ENCODE measurements at places on chromosomes 2 and 18.

DNA sequence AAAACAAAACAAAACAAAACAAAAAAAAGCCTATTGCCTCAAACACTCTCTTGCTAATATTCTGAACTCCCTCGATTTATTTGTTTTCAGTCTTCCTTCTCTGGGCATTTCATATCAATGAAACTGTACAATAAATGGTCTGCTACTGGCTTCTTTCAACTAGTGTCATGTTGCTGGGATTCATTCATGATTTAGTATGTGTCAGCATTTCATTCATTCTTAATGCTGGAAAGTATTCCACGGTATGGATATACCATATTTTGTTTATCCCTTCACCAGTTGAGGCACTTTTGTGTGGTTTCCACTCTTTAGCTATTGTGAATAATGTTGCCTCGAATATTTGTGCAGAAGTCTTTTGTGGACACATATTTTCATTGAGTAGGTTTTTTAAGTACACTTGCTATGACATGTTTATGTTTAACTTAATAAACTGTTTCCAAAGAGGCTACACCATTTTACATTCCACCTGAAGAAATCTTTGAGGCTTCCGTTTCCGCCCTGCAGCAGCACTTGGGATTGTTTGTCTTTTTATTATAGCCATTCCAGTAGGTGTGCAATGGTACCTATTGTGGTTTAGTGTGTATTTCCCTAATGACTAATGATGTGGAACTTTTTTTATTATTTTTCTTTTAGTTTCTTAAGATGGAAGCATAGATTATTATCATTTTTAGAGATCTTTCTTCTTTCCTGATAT, 543.6 kb upstream of the SOX11 start:
- no peak for DNase-seq

GRCh38 chr2:221318376-221319130, 253.6 kb downstream of the EPHA4 start:
- DNase-seq: no peak

DNA sequence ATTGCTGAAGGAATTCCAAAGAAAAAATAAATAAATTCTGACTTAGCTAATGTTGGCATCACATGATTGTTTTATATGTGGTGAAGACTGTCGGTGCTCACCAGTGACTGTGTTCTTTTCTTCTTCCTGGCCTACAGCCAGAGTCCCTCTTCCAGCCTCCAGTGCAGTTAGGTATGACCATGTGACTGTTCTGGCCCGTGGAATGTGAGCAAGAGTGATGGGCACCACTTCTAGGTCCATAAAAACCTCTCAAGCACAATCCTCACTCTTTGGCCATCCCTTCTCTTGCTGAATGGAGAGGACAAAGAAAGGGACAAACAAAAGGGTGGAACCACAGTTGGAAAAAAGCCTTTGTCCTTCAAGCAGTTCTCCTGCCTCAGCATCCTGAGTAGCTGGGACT, 39.0 kb upstream of the BMPR2 start:
- DNase-seq: no peak

DNA sequence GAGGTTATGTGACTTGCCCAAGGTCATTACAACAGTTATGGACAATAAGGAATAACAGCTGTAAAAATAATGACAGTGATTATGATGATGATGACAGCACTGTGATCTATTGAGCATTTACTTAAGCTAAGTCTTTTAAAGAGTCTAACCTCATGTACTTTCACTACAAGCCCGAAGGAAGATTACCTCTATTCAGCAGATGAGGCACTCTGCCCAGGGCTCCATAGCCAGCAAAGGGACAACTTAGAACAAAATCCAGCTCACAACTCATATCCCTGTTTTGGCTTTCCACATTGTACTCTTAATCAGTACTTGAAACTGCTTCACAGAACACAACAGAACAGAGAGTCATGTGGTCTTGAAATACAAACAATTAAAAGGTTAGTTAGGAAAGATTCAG, 290.2 kb downstream of the ZNF385B start:
- no peak for DNase-seq

DNA sequence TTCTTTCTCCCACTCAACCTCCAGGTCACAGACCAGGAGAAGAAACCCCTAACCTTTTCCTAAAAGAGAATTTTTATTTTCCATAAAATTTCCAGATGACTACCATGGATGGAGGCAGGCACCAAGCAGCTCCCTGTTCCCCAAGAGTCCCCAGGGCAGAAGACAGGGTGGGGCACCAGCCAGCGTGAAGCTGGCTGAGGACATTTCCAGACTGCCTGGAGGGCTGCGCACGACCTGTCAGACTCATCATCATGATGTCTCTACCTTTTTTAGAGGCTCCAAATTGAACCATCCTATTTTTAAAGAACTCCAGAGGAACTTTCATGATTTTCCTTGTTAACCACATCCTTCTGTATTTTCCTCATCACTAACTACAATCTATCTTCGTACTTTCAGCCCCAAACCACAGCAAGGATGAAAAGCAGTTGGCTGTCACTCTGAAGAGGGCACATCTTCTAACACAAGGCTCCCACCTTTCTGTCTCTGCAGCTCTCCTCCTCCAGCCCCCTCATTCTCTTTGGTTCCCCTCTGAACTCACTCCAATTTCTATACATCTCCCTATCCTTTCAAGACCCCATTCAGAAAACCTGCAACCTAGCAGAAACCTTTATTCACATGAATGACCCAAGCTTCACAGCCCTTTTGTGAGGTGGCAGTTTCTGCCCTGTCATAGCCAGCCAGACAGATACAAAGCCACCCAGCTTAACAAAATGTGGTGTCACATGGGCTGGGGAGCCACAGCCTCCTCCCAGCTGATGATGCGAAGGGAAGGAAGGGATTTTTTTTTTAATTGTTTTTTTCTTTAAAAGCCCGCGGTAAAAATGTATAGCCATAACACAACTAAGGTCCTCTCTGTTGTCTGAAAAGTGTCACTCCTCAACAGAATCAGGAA, 11.1 kb downstream of the AMMECR1L start:
- no peak for DNase-seq

DNA sequence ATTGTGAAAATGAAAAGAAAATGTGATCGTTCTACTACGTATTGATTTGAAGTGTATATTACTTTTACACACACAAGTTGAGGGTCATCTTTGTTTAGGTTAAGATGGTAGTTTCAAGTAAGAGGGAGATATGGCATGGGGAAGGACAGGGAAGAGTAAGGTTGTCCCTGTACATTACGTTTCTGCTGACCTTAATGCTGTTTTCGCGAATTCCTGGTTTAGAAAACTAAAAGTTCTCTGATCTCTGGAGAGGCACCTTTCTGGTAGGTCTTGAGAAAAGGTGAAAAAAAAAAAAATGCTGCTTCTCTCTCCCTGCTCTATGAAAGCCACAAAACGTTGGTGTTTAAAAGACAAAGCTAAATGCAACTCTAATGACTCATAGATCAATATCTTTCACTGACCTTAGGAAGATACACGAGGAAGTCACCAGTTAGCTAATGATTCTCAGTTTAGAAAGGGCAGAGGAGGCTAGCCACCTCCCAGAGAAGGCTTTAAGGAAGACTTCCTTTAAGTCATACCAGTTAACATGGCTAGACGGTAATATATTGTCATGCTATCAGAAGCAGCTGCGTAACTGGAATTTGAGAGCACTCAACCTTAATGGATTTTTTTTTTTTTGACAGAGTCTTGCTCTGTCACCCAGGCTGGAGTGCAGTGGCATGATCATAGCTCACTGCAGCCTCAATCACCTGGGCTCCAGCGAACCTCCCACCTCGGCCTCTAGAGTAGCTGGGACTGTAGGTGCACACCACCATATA, 13.2 kb downstream of the TXNDC2 start:
- no peak for DNase-seq

- DNase-seq: no peak
Observed at GRCh38 chr2:84999553-84999955, 28.6 kb downstream of the KCMF1 start.

DNA sequence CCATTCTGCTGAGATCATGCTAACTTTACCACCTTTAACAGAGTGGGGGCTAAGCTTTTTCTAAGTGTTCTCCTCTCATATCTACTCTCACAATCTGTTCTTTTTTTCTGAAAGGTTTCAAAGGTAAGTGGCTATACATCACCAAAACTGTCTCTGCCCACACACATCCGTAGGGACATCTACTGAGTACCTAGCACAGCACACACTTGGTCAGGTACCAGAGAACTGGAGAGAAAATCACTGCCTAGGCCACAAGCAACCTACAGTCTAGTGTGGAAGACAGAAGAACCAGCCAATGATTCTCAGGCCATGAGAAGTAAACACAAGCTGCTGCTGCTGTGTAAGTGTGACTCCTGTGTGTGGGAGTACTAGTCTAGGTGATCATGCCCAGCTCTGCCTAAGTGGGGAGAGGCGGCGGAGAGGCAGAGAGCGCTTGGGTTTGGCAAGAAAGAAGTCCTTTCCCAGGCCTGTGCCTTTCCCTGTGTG, 176.1 kb upstream of the ZFP36L2 start:
- no peak for DNase-seq

GRCh38 chr18:50424877-50425690, 50.2 kb downstream of the SKA1 start:
- DNase-seq: no peak

DNA sequence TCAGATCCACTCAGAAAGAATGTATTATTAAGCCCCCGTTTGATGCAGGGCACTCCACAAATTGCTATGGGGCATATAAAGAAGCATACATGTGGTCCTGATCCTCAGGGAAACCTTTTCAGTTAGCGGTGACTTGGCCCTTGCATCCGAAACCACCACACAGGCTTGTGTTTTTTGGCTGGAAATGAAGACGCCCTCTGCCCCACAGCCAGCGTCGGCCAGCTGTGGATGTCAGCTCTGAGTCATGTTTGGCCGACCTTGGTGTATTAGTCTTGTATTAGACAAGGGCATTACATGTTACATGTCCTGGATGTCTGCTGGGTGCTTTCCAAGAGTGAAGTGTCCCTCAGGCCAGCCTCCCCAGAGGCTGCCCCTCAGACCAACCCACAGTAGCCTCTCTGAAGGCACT, 107.6 kb upstream of the MAP3K20 start:
- no peak for DNase-seq

GRCh38 chr2:8170552-8171327, 511.1 kb upstream of the ID2 start:
- peak; percentile 61 for DNase-seq

GRCh38 chr18:57480733-57481132, 45.6 kb downstream of the ONECUT2 start:
- no peak for DNase-seq

DNA sequence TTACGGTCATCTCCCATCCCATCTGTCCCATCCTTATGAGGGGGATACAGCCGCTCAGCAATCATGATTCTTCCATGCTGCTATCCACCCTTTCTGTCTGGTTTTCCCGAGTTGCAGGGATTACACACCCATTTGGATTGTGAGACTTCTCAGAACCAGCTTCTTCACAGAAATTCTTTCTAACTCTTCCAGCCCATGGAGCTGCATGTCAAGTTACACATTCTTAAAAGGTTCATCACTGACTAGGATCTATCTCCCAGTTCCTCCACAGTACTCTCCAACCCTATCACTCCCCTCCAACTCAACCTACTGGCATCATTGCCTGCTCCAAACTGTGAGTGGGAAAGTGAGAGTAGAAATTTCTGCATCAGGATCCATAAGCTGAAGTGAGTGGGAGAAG, 558.2 kb upstream of the TNP1 start:
- DNase-seq: no peak

DNA sequence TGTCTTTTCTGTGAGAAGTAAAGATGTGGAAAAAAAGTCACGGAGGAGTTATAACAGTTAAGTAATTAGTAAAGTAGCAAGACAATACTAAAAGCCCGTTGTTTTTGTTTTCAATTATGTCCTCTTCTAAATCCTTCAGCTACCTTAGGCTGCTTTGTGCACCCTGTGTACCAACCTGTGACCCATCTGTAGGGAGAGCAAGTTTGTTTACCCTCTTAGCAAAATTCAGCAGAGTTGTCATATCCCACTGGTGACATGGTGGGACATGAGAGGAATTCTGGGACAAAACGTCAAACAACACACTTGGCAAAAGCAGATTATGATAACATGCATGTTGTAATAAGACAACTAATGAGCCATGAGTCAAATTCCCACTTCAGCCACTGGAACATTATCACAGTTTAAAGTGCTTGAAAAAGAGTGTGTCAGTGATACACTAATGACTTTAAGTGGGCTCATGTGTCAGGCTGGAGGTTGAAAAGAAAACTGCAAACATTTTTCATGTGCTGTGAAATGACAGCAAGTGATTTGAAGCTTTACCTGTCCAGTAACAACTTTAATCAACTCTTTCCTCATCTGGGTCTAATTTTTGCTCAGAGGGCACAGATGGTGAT, 392.8 kb upstream of the ACVR2A start:
- DNase-seq: no peak

- DNase-seq: no peak
Observed at GRCh38 chr2:122186761-122187222, 431.3 kb downstream of the TSN start.

- no peak for DNase-seq
Observed at GRCh38 chr18:21074336-21075323, 37.0 kb downstream of the ROCK1 start.

- no peak for DNase-seq
Observed at GRCh38 chr2:118430510-118431164, 342.4 kb downstream of the INSIG2 start.
